ENCODE measurements at places on chromosomes 3 and 15.

DNA sequence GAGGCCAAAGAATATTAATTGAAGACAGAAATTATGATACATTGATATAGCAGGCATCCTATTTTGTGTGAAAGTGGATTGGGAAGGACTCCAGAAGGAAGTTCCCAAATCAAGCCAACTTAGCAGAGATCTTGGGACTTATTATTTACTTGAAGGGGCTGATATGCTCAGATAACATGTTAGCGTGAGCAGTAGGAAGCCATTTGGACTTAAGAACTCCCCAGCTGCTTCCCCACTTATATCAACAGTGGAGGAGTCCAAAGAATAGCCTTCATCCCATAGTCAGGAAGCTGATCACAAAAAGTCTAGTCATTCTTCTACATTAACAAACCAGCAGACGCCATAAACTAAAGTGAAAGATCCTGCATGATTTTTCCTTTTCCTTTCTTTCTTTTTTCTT is 200.0 kb downstream of the ATP8B4 start:
- DNase-seq, result no peak

DNA sequence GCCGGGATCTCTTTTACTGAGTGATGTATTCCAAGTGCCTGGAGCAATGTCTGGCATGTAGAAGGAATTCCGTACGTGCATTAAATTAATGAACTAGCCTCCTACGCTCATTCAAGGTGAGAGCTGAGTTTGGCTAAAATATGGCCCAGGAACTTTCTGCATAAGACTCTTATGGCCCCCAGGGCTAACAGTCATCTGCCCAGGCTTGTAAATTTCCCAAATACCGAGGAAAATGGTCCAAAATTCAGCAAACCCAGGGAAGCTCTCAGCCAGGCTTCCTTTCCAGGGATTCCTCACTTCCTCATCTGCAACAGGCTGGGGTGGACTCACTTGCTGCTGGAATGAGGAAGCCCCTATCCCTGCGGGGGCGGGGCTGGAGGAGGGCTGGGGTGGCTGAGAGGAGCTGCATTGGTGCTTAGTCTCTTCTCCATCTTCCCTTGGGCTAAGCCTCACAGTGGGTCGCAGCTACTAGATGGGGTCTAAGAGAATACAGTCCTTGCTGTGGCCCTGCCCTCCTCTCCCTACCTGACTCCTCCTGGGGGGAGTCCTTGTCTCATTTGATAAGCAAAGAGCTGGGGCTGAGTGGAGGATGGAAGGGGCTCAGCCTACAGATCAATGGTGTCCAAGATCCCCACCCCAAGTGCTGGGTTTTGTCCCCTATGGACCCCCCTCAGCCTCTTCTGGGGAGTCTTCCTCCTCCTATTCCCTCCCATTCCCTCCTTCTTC is 28.5 kb upstream of the APOD start:
- DNase-seq, result no peak

GRCh38 chr3:81544385-81544784 is 217.1 kb downstream of the GBE1 start:
- no peak for DNase-seq

DNA sequence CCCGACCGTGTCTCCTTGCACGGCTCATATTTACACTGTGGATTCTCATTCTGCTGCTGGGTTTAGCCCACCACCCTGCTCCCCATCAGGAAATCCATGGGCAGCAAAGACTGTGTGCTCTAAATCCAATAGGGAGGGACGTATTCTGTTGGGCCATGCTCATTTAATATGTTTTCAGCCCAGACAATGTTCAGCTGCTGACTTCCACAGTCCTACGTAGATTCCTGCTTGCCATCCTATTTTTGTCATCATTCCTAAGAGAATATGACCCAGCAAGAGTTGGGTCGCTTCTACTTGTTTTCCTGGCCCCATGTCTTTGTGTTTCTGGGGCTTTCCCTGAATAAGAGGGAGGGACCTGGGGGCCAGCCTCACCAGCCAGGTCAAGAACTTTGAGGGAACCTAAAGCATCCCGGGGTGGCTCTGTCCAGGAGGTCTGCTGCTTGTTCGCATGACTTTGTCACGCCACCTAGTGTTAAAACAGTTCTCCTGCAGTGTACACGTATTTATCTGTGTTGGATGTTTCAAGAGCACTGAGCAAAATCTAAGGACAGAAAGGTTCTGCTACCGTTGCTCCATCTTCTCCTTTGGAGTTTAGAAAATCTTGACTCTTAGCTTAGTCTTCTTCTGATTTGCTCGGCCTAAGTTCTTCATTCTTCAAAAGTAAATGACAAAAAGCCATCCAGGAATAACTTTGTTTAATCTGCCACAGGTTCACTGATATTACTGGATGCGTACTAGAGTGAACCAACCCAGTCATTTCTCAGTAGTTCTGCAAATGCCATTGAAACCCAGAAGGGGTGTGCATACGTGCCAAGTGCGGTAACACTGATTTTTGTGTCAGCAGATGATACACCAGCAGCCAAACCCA is 79.8 kb upstream of the NR2E3 start:
- peak; percentile 53 for DNase-seq

- DNase-seq, result no peak
Observed at GRCh38 chr3:58693940-58694850, 27.6 kb upstream of the FAM3D start.

GRCh38 chr3:182375916-182376315 is 417.4 kb upstream of the ATP11B start:
- no peak for DNase-seq

DNA sequence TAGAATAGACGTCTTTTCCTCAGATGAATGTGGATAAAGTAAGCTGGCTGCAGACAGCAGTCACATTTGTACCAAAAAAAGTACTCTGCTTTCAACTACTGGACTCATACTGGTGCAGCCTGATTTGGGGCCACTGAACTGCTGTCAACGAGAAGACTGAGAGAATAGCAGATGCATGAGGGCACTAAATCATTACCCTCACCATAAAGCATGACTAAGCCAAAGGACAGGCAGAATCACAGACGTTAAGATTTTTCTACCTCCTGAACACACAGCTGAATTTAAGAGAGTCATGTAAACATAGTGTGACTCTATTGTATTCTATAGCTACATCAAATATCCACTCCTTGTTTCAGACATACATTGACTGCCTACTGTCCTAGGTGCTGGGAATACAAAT is 67.8 kb upstream of the CDAN1 start:
- DNase-seq, result no peak

DNA sequence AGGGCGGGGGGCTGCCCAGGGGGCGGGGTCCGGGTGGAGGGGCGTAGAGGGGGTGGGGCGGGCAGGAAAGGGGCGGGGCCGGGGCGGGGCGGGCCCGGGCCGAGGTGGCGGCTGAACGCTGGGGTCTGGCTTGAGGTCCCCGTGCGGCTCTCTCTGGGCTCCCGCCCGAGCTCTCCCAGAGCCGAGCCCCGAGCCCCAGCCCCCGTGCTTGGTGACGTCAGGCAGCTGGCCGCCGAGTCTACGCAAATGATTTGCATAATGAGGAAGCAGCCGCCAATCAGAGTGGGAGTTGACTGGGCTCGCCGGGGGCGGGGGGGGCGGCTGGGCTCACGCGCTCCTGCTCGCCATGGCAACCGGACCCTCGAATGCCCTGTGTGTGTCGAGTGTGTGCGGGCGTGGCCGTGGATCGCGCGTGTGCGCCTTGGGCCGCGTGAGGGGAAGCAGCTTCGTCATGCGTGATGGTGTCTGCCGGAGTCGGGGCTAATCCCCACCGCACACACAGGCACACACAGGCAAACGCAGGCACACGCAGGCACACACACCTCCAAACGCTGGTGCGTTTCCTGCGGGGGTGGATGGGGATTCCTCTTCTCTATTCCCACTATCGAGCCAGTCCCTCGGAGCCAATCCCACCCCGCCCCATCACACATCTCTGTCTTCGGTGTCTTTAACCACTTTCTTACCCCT is at the start of gene CELF6:
Gene CELF6, minus strand, starts transcription at position 173 of the 687 bp plus-strand sequence. CDS start 283 bp downstream, outside the sequence.
- DNase-seq, result peak; percentile 20

DNA sequence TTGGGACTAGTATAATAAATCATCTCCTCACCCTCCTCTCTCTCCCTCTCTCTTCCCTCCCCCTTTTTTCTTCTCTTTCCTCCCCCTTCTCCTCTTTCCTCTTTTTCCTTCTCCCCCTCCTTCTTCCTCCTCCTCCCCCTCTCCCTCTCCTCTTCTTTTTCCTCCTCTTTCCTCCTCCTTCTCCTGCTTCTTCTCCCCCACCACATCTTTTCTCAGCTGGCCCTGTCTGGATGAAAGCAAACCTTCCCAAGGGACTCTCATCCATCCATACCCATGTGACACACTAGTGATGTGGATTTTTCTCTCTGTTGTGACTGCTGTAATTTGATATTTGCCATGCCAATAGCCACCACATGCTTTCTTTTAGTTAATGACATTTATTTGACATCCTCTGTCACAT is 127.2 kb downstream of the EBLN2 start:
- no peak for DNase-seq

DNA sequence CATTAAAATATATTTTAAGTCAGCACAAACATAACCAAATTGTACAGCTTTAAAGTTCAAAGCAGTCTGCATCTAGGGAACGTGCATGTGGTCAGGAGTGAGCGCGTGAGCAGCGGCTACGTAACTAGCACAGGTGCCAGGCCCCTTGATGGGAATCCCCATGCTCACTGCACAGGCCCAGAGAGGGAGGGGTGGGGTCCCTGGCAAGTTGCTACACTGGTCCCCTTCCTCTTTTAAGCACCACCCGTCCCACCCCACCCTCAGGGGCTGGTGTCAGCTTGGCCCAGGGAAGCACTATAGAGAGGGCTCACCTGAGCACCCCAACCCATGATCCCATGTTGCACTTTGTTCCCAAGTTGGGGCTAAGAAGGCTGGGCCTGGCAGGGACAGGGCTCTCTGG is 835 bp upstream of the GMPPB start:
- DNase-seq, result no peak

DNA sequence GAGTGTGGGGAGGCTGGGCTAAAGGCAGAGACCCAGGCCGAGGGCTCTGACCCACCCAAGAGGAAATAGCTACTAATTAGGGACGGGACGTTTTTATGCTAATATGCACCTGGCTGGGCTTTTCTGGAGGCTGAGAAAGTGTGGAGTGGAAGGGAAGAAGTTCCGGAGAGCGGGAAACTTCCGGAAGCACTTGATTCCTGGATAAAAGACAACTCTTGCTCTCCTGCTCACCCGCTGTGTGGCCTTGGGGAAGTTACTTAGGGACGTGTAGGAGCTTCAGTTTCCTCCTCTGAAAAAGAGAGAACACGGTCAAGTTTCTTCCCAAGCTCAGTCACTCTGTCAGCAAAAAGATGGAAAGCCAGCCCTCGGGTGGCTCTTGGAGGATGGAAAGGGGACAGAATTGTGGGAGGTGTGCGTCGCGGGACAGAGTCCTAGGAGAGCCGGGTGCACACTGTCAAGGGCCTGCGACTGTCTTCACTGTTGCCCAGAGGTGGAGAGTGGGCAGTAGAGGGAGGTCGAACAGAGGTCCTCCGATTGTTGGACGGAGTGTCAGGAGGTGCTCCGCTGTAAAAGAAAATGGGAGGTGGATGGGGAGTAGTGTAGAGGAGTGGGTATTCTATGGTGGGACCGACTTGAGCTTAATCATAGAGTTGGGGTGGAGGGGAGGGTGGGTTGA is 43.2 kb downstream of the EPHB3 start:
- no peak for DNase-seq

GRCh38 chr15:89805241-89806209 is 9.1 kb downstream of the ANPEP start:
- DNase-seq, result no peak

DNA sequence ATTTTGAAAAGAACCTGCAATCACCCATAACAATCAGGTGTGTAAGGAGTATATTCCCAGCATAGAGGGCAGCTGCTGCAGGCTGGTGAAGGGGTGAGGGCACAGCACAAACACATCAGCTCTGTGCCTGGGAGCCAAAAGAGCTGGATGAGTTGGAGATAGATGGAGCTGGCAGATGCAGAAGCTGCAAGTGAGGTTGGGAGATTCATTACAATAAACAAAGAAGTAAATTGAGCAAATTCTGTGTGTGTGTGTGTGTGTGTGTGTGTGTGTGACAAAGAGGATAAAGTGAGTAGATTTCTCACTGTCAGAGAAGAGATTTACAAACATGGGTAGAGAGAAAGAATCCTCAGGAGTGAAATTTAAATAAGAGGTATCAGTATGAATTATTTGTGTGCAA is 994.7 kb downstream of the EPHA3 start:
- DNase-seq, result no peak

DNA sequence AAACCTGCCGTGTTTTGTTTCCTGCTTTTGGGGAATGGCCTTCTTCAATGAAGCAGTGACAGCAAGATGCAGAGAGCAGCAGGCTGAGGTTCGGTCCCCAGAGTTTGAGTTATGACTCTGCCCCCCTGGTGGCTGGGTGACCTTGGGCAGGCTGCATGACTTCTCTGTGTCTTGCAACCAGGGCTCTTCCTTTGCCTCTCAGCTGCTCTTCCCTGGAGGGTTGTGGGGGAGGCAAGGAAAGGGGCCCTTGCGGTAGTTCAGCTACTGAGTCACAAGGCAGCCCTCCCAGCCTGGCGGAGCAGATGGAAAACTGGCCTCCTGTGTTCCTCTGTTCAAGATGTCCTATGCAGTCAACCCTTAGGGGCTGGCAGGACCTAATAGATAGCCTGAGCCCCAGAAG is 17.1 kb downstream of the CTXND1 start:
- no peak for DNase-seq

GRCh38 chr15:63194880-63195568 is 5.6 kb downstream of the RAB8B start:
- DNase-seq, result no peak

GRCh38 chr3:64138046-64138445 is 87.2 kb downstream of the PRICKLE2 start:
- no peak for DNase-seq

DNA sequence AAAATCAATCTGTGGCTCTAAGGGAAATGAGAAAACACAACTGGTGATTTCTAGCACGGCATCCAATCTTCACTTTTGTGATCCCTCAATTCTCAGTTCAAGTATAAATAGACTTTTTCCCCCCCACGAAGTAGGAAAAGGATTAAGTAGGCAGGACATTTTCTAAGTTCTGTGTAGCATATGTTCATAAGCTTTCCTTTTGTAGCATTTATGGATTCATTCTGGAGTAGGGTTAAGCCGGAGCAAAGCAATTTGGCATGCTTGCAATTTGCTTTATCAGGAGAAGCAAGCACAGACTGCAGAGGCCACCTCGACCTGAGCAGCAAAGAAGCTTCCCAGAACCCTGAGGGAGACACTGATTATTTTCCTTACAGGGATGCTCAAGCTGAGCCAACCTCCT is 66.3 kb downstream of the FHIT start:
- no peak for DNase-seq

DNA sequence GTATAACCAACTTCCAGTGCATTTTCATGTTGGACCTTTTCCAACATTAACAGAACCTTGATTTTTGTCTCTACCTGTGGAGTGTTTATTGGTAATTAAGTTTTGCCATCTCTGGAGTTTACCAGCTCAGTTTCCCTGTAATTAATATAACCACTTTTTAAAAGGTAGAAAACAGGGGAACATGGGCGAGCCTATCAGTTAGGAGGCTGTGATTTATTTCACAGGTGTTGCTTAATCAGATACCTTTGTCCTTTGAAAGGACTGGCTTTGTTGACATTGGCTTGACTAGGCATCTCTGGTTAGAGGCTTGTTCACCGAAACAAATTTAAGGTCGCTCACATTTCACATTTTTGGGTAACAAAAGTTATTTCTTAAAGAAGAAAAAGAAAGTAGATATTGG is 622 bp downstream of the NAALADL2 start:
- DNase-seq, result no peak

GRCh38 chr3:61613666-61614065 is 52.3 kb downstream of the PTPRG start:
- DNase-seq, result no peak
